ENCODE measurements at places on chromosomes 2 and 18. TPM values are rescaled to one million over a fixed set of nuclear protein-coding genes. Genes with fewer than 3 reads are reported as not detected.
A peak's percentile ranks its signal among the peaks of the same experiment; 100 is the strongest.

- DNase-seq = no peak
Observed at GRCh38 chr2:37573451-37574388, 97.7 kb downstream of the CDC42EP3 start.

DNA sequence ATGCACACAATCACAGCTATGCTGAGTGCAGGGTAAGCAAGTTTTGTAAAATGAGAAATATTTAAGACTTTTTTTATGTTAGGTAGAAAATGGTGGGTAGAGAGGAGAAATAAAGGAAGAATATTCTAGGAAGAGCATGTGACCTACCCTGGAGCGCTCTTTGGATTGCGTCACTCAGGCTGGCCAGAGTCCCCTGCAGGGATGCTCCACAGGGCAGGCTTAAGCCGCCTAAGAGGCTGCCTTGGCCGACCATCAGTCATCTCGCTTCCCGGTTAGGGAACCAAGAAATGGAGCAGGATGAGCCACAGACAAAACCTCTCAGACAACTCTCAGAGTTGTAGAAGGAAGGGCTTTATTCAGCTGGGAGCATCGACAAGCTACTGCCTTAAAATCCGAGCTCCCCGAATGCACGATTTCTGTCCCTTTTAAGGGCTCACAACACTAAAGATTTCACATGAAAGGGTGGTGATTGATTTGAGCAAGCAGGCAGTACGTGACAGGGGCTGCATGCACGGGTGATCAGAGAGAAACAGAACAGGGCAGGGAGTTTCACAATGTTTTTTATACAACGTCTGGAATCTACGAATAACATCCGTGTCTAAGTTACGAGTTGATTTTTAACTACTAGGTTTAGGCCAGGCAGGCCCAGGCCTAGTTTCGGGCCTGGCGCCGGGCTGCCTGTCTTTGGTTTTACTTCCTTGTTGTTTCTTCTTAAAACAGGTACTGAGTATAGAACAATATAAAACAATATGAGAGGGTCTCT lies 1072.0 kb downstream of the CBLN2 start:
- no peak for DNase-seq

The C2orf72 gene
- 3.0 TPM for total RNA-seq

DNA sequence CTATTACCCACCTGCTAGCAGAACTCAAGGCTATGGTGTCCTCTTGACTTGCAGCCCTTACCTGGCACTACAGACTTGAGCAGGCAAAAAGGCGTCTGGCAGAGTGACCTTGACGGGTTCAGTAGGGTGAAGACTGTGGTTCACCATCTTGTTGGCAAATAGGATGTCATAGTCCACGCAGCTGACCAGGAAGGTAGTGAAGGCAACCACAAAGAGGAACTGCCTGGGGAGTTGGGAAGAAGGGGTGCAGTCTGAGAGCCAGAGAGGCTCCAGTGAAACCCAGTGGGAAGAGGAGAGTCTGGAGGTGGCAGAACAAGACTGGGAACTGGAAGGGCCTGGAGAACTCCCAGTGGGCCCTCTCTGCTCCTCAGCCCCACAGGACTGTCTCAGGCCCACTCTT lies 4.1 kb downstream of the ATG9A start:
- no peak for DNase-seq

DNA sequence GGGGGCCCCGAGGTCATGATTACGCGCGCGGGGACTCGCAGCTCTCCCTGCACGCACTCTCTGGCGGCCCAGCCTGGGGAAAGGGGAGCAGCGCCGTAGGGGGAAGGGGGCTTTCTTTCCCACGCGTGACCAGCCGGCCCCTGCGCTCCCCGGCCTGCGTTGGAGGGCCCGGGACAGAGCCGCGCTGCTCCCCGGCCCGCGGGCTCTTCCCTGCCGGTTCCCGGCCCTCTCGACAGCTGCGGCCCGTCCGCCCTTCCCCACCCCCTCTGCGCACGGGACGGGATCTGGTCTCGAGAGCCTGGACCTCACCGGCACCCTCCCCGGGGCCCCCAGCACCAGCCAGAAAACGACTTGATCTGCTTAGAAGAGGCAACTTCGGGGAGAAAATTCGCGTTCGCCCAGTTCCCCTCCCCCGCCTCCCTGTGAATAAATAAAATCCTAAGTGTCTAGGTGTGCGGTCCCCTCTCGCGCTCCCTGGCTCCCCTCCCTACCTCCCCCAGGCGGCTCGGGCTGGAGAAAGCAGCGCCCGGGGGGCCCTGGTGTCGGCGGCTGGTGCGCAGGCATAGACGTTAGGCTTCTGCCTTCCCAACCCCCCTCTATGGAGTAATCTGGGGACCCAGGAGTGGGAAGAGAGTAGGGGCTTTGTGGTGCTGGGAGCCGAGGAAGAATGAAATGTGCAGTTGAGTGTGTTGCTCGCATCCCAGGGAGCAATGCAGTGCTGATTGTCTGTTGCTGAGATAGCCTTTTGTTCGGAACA lies 803 bp upstream of the FIGN start:
- peak; percentile 45 for DNase-seq

The ERICH2 gene
- total RNA-seq = not detected

DNA sequence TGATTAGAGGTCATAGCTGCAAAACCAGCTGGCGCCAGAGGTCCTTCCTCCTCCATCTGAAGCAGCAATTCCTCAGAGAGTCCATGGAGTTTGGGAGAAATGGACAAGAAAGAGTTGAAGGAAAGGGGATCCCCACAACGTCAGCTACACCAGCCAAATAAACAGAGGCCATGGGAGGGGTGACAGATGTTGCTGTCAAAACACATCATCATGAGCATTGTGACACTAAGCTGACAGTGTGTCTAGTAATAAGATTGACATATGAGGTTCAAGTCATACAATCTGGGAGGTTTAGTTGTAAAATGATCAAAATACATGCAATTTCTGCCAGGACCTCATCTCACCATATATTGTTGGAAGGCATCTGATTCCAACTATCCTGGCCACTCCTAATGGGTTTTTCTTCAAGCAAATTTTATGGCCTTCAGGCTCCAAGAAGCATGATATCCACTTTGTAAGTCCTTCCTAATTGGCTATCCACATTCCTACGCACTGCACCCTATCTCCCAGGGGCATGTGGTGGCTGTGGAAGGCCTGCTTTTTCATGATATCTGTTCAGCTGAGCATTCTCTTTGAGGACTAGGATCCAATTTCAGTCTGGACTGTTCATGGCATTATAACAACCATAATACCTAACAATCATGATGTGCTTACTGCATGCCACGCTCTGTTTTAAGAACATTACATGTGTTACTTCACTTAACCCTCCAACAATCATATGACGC lies 335.0 kb upstream of the ID2 start:
- no peak for DNase-seq

The GCA gene
- 3.5 TPM for total RNA-seq

The NT5DC4 gene
- total RNA-seq = not detected

- DNase-seq = no peak
Observed at GRCh38 chr2:60775048-60775639, 19.1 kb downstream of the PAPOLG start.

The TACR1 gene
- total RNA-seq = not detected

The SLC5A7 gene
- total RNA-seq = not detected

- DNase-seq = peak; percentile 63
Observed at GRCh38 chr2:217790681-217791392, 212.0 kb downstream of the TNS1 start.

- no peak for DNase-seq
Observed at GRCh38 chr18:33356735-33357134, 83.8 kb downstream of the CCDC178 start.

GRCh38 chr2:108220942-108221541 lies 18.7 kb upstream of the SULT1C3 start:
- no peak for DNase-seq

The CCDC88A gene
- 26.4 TPM for total RNA-seq

- DNase-seq = no peak
Observed at GRCh38 chr2:46268196-46268595, 29.0 kb upstream of the EPAS1 start.

The RTTN gene
- total RNA-seq = 11.7 TPM

DNA sequence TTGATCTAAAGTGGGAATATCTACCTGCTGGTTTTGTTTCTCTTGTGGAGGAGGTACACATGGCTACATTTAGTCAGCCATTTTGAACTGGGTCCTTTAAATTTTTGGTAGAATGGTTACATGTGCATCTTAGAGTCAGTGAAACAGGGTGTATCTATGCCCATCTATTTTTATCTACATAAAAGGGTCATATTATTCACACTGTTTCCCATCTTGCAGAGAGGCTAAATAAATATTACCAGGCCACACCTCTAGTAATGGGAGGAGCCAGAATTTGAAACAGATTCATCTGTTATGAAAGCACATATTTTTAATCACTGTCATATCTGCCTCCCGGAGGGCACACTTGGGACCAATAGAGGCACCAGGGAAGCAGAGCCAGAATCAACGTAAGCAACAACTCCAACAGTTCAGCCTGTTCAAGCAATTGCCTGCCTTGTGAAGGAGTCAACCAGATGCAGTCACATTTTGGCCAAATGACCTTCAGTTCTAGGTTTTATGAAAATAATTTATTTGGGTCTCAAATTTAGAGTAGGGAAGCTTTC lies 376.8 kb downstream of the TSN start:
- DNase-seq = no peak

The FASTKD1 gene
- total RNA-seq = 19.2 TPM
